ENCODE measurements at places on chromosomes 2 and 18. TPM values are rescaled to one million over a fixed set of nuclear protein-coding genes. Genes with fewer than 3 reads are reported as not detected.

DNA sequence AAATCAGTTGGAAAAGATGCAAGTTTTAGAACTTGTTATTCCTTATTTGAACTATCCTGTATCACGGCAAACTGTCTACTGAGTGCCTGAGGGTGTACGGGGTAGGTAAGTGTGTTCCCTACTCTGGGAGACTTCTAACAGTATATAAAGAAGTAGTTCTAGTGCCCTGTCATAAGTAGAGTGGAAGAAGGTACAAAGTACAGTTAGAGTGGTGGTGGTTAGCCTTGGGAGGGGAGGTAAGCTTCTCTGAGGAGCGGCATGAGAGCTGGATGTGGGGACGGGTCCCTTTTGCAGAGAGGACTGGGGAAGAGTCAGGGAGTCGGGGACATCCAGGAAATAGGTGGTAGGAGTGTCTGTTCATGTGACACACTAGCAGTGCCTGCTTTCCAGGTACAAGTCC, 48.5 kb downstream of the DGKD start:
- no peak for DNase-seq

DNA sequence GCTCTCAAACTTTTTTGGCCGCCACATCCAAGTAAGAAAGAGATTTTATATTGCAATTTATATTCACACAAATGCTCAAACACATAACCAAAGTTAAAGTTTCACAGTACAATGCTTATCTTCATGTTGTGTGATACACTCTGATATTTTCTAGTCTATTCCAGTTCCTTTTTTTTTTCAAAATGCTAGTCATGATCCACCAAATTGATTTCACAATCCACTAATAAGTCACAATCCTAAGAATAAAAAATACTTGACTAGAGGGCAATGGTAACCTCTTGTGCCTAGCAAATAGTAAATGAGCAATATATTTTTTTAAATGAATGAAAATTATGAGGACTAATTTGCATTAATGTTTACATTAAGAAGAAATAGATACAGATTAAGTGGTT, 5.8 kb upstream of the PTPN4 start:
- no peak for DNase-seq

DNA sequence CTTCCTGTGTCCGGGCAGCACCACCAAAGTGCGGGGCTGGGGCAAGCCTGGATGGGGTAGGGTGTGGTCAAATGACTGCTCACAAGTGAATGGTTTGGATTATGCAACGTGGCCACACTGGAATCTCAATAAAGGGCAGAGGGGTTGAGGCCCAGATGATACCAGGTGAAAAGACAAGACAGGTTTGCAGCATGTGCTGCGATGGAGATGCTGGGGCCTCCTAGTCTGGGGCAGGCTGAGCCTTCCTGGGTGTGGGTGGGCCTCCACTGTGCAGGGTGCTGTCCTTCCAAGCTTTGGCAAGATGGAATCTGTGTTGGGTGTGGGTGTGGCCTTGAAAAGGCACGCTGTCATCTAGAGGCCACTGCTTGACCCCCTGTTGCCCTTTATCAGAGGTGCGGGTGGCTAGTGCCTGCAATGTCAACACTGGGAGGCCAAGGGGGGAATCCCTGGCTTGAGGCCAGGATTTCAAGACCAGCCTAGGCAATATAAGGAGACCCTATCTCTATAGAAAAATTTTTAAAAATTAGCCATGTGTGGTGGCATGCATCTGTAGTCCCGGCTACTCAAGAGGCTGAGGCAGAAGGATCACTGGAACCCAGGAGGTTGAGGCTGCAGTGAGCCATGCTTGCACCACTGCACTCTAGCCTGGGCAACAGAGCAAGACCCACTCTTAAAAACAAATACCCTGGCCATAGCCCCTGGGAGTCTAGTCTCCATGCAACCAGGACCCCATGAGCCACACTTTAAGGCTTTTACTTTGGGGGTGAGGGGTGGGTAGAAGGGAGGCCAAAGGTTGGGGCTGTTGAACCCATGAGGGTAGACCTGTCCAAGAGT, 13.8 kb downstream of the RRM2 start:
- DNase-seq: no peak

DNA sequence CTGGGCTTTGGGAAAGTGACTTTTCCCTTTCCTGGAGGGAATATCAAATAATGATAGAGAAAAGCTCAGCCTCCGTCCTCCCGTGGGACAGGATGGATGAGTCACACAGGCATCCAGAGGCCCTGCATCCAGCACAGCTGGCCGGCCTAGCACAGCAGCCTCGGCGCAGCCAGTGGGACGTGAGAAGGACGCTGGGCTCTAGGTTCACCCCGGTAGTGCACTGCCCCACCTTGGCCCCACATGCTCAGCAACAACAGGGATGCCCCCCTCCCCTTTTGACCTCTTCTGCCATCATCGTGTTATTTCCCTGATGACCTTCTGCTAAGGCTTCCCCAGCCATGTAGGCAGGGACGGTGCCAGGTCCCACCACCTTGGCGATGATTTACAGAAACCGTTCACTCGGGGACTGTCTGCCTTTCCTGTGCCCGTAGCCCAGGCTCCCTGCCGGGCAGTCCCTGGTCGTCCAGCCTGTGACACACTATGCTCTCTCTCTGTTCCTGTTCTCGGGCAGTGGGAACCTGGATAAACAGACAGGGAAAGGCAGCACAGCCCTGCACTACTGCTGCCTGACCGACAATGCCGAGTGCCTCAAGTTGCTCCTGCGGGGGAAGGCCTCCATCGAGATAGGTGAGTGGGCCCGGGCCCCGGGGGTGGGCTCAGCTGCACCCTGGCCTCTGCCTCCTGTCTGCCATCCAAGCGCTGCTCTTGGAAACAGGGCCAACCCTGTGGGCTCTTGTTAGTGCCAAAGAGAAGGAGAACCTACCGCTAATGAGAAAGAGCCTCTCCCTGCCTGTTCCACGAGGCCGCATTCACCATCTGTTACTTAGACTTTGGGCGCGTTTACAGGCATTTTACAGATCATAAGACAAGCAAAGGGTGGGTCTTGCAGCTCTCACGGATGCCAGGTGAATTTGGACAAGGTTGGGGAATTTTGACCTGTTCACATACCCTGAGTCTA, 44.6 kb downstream of the ITGB1BP1 start:
- DNase-seq: peak; percentile 87

DNA sequence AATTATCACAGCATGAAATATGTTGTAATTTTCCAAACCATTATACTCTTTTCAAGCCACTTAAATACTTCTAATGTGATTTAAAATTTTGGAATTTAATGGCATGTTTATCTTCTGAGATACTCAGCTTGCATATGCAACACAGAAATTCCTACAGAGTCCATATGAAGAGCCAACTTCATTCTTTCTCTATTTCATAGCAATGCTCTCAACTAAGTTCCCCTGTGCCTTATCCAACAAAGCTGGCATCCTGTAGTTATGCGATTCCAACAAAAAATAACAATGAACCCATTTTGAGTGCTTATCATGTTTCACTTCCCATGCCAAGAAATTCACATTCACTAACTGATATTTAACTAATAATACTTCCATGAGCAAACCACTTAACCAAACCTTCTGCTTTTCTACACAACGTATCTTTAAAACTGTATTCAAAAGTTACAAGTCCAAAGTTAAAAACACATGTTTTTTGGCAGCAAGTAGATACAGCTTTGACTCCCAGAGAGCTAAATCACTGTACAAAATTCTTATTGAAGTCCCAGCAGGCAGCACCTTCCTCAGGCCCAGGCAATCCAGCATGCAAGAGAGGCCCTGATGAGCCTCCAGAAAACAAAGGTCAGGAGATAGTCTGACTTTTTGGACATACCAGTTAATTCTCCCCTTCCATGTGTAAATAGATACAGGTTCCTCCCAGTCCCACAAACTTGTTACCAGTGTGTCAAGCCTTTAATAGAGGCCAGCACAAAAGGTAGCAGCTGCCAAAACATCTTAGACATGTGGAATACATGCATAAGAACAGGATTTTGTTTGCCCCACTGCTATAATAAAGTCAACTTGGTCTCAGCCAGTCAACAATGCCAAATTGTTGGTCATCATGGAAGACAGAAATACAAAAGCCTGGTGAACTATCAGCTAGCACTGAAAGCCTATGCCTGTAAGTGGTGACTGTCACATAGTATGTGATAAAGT, 113.1 kb upstream of the WDR75 start:
- no peak for DNase-seq

DNA sequence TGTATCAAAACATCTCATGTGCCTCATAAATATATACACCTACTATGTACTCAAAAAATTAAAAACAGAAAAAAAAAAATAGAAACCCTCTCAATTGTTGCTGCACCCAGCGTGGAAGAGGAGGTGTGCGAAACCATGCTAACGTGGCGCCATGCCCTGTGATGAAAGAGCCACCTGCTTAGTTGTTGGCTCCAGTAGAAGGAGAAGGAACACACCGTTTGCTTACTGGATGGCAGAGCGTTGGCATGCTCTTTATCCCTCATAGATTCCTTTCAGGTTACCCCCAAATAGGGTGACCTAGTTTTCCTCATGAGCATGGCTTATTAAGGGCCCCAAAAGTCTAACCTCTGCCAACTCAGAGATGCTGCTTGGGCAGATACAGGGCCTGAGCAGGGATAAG, 332.1 kb downstream of the AGAP1 start:
- DNase-seq: no peak

GRCh38 chr2:27871802-27872201, 18.4 kb downstream of the RBKS start:
- DNase-seq: no peak

C1D gene
- total RNA-seq: 13.7 TPM

LIPT1 gene
- total RNA-seq: 7.6 TPM

All from Right ventricle myocardium superior (tissue), 1 donor.